ENCODE measurements at places on chromosomes 7 and 10.

DNA sequence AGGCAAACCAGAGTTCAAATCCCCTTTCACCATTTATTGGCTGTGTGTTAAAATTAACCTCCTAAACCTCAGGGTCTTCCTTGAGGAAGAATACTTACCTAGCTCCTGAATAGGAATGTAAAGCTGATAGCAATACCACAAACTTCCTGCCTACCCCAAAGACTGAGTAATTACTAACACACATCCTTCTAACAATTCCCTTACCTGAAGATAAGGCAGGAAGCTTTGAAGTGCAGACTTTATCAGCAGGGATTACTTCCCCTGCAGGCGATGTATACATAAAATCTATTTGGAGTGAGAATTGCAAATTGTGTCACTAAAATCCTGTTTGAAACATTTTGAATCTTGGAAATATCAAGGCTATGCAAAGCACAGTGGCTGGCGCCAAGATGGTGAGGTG lies 21.2 kb downstream of the EVX1 start:
- DNase-seq = no peak

GRCh38 chr7:117134411-117134810 lies 181.1 kb downstream of the ST7 start:
- no peak for DNase-seq

DNA sequence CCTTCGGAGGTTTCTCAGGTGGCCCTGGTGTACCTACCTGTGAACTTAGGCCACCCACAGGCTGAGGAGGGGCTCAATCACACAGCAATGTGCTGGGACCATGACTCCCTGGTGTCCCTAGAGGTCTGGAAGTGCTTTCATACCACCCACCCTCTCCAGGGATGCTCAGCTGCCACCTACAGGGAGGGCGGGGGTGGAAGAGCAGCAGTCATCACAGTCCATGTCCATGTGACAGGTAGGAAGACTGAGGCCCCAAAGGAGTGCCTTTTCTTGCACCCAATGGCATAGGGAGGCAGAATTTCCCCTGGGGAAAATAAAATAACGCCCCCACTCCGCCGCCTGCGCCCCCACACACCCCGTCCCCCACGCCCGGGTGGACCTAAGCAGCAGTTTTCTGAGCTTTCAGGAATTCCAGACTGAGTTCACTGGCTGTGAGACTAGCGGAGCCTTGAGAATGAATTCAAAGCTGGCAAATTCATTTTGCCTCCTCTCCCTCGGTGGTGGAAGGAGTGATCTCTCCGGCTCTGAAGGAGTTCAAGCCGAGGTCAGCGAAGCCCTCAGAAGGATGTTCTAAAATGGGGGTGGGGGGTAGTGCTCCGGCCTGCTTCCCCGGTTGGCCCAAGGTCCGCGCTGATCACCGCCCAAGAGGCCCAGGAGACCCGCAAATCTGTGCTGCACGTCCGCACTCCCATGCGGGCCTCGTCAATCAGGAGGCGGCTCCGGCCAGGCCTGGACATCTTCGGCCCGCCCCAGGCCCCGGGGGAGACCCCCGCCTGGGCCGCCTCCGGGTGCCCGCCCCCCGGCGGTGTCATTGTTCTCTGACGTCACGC lies 2.1 kb upstream of the ZMIZ1 start:
- no peak for DNase-seq

DNA sequence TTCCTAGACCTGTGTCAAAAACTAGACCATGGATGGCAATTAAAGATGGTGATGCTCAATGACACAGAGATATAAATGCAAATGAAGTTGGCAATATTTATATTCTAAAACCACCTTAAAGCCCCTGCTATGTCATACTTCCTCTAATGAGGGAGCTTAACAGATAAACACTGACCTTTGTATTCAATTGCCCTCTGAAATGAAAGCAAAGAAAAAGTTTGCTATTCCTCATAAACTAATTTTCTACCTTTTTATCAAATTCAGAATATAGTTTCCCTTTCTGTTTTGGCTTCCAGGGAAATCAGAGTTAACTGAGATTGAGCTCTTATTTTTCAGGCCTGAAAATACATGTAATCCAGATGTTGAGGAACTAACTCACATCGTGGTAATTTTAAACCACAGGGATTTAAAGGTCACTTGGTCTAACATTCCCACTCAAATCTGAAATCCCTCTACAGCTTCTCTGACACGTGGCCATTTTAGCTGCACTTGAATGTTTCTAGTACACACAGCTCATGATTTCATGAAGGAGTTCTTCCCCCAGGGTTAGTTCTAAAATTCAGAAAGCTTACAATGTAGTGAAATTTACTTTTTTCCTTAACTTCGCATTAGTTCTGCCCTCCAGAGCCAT lies 37.9 kb upstream of the ABCB5 start:
- no peak for DNase-seq

DNA sequence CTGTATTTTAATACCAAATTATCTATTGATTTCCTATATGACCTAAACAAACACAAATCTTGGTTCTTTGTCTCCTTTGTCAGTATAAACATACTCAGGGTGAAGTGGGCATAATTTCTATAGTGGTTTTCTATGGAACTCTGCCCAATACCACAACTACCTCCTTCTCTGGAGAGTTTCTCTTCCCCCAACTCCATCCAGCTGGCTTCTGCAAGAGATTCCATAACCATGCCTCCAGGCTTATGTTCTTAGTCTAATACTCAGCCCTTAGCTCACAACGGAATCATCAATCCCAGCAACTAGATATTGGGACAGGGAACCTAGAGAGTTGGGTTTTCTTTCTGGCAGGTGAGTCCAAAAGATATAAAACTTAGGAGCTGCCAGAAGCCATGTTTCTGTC lies 127.3 kb downstream of the TRIL start:
- no peak for DNase-seq

- no peak for DNase-seq
These were observed 15.6 kb downstream of the NCOA4 start for GRCh38 chr10:46014683-46015405.
